Vagina (tissue), 2 donors: ENCODE measurements at places on chromosomes 7 and 10.

- H3K27ac ChIP-seq: no peak overlapping the region
- no peaks in the 10 kb centered on the region for H3K27me3 ChIP-seq
- H3K36me3 ChIP-seq: no peaks in the 10 kb centered on the region
- no peak for DNase-seq
These were observed 218.1 kb downstream of the MAD1L1 start for GRCh38 chr7:2014391-2015241.

- no peaks in the 10 kb centered on the region for H3K4me1 ChIP-seq
- DNase-seq: no peak
- no peak overlapping the region for H3K27ac ChIP-seq
These were observed 11.6 kb upstream of the RAB11FIP2 start for GRCh38 chr10:118058371-118058770.

DNA sequence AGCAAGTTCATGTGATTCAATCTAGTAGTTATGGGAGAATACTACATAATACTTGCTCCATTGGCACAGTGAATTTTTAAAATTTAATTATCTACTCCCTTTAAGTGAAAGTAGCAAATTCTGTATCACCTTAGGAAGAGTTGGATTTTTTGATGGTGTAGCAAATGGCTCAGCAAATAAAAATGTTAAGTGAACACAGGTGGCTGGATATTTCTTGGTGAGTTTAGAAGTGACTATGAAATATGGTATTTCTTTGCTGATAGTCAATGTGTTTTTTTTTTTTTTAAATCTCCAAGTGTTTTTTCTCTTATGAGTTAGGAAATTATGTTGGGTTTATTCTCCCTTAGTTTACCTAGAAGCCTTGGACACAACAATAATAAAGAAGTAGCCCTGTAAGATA, 67.8 kb downstream of the CREM start:
- no peak for DNase-seq
- no peaks in the 10 kb centered on the region for H3K36me3 ChIP-seq
- H3K27me3 ChIP-seq: no peaks in the 10 kb centered on the region
- peaks cover 13% of the 10 kb centered on the region for H3K4me1 ChIP-seq
- H3K27ac ChIP-seq: peak overlapping the region; percentile 95

- peaks cover 41% of the 10 kb centered on the region for H3K4me1 ChIP-seq
- H3K36me3 ChIP-seq: no peaks in the 10 kb centered on the region
- DNase-seq: peak; percentile 99
- no peaks in the 10 kb centered on the region for H3K27me3 ChIP-seq
These were observed 1.6 kb downstream of the SGMS1 start for GRCh38 chr10:50621968-50622705.

DNA sequence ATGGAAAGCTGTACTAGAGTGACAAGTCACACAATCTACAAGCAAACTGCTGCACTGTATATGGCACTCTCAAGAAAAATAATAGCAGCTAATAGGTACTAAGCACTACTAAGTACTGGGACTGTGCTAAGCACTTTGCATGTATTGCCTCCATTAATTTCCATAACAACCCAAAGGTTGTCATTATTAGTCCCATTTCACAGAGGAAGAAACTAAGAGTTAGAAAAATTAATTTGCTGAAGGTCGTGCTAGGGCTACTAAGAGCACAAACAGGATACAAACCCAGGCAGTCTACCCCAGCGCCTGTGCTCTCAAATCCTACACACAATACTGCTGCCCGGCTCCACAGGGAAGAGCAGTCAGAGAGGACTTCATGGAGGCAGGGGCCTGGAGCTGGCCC, 51.7 kb downstream of the DLG5 start:
- H3K36me3 ChIP-seq: no peaks in the 10 kb centered on the region
- no peaks in the 10 kb centered on the region for H3K27me3 ChIP-seq
- no peak overlapping the region for H3K4me3 ChIP-seq
- H3K4me1 ChIP-seq: peaks cover 76% of the 10 kb centered on the region
- no peak for DNase-seq

DNA sequence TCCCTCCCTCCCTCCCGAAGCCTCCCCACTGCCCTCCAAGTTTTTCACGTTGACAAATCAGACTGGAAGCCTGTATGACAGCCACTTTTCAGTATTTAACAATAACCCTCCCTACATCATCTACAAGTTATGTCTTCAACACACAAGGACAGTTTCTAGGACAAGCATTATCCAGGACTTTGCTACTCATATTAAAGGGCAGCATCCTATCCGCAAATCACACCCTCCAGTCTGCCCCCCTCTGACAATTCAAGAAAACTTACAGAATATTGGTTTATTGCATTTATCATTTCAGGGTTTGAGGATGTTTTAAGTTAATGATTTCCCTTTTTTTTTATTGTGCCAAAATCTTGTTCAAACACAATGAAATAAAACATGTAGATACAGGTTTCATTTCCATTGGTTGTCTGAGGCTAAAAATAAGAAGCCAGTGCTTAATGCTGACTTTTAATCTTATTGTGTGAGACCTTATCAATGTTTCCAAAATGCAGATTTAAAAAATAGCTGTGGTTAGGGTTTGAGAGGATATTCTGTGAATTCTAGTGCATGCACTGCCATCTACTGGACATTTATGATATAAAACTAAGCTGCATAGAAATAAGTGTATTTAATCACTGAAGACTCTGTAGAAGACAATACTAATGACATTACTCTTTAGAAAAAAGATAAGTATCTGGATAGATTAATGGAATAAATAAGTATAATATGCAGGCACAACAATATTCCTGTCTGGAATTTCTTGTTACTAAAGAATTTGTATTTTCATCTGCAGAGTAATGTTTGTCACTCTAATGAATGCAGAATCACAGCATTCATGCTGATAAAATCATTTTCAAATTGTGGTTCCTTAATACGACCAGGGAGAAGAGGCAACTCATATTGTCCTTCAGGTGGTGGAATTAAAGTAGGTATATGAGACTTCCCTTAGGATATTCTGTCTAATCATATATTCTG, 64.1 kb downstream of the CAV1 start:
- no peak for DNase-seq
- no peaks in the 10 kb centered on the region for H3K36me3 ChIP-seq
- H3K27ac ChIP-seq: peak overlapping the region; percentile 8
- no peak overlapping the region for H3K4me3 ChIP-seq
- peaks cover 29% of the 10 kb centered on the region for H3K4me1 ChIP-seq

- no peak overlapping the region for H3K4me3 ChIP-seq
- H3K27me3 ChIP-seq: no peaks in the 10 kb centered on the region
- no peaks in the 10 kb centered on the region for H3K36me3 ChIP-seq
- no peak overlapping the region for H3K27ac ChIP-seq
- no peaks in the 10 kb centered on the region for H3K4me1 ChIP-seq
These were observed 141.3 kb upstream of the FZD8 start for GRCh38 chr10:35783305-35783838.

DNA sequence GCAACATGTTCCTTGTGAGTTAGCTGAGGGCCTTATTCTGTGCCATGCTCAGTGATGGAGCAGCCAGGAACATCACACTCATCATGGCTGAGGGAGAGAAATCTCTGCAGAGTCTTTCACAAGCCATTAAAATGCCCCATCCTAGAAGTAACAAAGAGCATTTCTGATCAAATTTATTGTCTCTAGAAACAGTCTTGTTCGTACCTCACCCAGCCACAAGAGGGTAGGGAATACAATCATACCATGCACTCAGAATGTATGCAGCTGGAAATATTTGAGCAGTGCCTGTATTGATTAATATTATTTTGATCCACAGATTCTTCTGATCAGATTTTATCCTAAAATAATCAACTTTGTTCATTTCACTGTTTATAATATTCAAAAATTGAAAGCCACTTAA, 17.3 kb downstream of the VPS26A start:
- H3K27ac ChIP-seq: no peak overlapping the region
- no peak overlapping the region for H3K4me3 ChIP-seq
- H3K27me3 ChIP-seq: no peaks in the 10 kb centered on the region
- DNase-seq: no peak
- peaks cover 11% of the 10 kb centered on the region for H3K4me1 ChIP-seq
- H3K36me3 ChIP-seq: peaks cover 6% of the 10 kb centered on the region

GRCh38 chr7:30912986-30913811, 1.5 kb downstream of the AQP1 start:
- peak overlapping the region; percentile 63 for H3K27ac ChIP-seq
- no peaks in the 10 kb centered on the region for H3K36me3 ChIP-seq
- peaks cover 31% of the 10 kb centered on the region for H3K4me1 ChIP-seq
- DNase-seq: no peak

- H3K4me1 ChIP-seq: peaks cover 34% of the 10 kb centered on the region
- H3K27me3 ChIP-seq: peaks cover 41% of the 10 kb centered on the region
- DNase-seq: no peak
- H3K4me3 ChIP-seq: no peak overlapping the region
- H3K27ac ChIP-seq: no peak overlapping the region
- H3K36me3 ChIP-seq: no peaks in the 10 kb centered on the region
These were observed 9.8 kb upstream of the PAX2 start for GRCh38 chr10:100735337-100736143.

GRCh38 chr10:58950618-58951017, 225.8 kb upstream of the PHYHIPL start:
- no peak for DNase-seq
- H3K27me3 ChIP-seq: no peaks in the 10 kb centered on the region
- H3K4me1 ChIP-seq: no peaks in the 10 kb centered on the region
- H3K36me3 ChIP-seq: no peaks in the 10 kb centered on the region

- H3K4me3 ChIP-seq: peak overlapping the region; percentile 71
- peaks cover 21% of the 10 kb centered on the region for H3K4me1 ChIP-seq
- H3K27ac ChIP-seq: no peak overlapping the region
- no peaks in the 10 kb centered on the region for H3K36me3 ChIP-seq
- DNase-seq: no peak
These were observed 647 bp downstream of the ECHS1 start for GRCh38 chr10:133372507-133372906.

- H3K36me3 ChIP-seq: no peaks in the 10 kb centered on the region
- H3K4me1 ChIP-seq: peaks cover 19% of the 10 kb centered on the region
- no peak for DNase-seq
- peaks cover 4% of the 10 kb centered on the region for H3K27me3 ChIP-seq
- H3K27ac ChIP-seq: no peak overlapping the region
- H3K4me3 ChIP-seq: peak overlapping the region; percentile 35
These were observed 895 bp upstream of the ZNF804B start for GRCh38 chr7:88758381-88759229.

- no peak overlapping the region for H3K27ac ChIP-seq
- H3K36me3 ChIP-seq: no peaks in the 10 kb centered on the region
- no peak overlapping the region for H3K4me3 ChIP-seq
- no peaks in the 10 kb centered on the region for H3K4me1 ChIP-seq
- no peaks in the 10 kb centered on the region for H3K27me3 ChIP-seq
- DNase-seq: no peak
These were observed 308.2 kb downstream of the AUTS2 start for GRCh38 chr7:69906283-69906995.
